ENCODE measurements at places on chromosomes 1 and 21. TPM values are rescaled to one million over a fixed set of nuclear protein-coding genes. Genes with fewer than 3 reads are reported as not detected.
A peak's percentile ranks its signal among the peaks of the same experiment; 100 is the strongest.

DNA sequence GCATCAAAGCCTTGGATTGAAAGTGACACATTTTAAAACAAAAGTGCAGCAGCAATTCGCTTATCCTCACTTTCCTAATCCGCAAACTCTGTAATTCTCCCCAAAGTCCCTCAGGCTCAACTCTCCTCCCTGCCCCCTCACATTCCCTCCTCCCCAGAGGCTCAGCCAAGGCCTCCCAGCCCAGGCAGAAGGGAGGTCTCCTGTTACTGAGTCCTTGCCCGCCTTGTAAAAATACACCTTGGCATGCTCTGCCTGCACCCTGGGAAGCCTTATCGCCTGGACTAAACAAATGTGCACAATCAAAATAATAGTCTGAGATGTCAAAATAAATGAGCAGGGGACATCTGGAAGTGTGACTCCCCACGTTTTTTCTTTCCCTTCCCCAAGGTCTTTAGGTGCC is 109.7 kb downstream of the PLXNA2 start:
- DNase-seq = no peak

DNA sequence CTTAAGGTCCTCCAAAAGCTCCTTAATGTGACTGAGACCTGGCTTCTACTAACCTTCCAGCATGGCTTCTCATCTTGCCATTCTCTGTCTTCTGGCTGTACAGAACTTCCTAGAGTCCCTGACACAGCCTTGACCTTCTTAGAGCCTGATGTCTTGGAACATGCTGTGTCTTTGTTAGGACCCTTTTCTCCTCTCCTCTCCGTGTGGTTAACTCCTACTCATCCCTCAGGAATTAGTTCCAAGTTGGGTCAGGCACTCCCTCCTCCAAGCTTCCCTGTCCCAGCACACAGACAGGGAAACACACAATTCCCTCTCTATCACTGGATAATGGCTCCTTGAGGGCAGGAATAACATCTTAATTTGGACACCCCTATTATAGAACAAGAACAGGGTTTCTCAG is 275.4 kb upstream of the USP24 start:
- DNase-seq = no peak

DNA sequence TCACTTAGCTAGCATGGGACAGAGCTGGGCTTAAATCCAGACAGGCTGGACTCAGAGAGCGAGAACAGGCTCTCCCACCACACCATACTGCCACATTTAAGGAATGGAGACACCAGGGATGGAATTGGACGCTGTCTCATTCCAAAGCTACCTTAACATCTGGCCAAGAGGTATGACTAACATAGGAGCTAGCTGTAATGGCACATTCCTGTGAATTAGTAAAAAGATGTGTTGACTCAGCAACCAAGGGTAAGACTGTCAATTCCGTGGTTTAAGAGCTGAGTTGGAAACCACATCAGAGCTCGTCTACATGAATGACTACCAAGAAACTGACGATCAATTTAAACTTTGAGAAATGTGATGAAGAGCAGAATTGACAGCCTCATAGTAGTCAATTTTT is 8.3 kb upstream of the TNFRSF9 start:
- DNase-seq = peak; percentile 7

DNA sequence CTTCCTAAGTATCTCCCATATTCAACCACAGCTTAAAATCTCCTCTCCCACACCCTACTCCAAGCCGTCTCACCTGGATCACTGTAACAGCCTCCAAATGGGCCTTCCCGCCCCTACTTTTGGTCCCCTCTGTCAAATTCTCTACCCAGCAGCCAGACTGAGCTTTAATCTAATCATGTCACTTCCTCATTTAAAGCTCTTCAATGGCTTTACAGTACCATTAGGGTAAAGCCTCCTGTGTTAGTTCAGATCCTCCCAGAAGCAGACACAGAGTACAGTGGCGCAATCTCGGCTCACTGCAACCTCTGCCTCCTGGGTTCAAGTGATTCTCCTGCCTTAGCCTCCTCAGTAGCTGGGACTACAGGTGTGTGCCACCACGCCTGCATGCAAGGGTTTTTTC is 46.8 kb upstream of the PSEN2 start:
- DNase-seq = no peak

GRCh38 chr1:74856174-74856573 is 123.2 kb downstream of the TYW3 start:
- DNase-seq = no peak

HUNK gene
- total RNA-seq = not detected

DNA sequence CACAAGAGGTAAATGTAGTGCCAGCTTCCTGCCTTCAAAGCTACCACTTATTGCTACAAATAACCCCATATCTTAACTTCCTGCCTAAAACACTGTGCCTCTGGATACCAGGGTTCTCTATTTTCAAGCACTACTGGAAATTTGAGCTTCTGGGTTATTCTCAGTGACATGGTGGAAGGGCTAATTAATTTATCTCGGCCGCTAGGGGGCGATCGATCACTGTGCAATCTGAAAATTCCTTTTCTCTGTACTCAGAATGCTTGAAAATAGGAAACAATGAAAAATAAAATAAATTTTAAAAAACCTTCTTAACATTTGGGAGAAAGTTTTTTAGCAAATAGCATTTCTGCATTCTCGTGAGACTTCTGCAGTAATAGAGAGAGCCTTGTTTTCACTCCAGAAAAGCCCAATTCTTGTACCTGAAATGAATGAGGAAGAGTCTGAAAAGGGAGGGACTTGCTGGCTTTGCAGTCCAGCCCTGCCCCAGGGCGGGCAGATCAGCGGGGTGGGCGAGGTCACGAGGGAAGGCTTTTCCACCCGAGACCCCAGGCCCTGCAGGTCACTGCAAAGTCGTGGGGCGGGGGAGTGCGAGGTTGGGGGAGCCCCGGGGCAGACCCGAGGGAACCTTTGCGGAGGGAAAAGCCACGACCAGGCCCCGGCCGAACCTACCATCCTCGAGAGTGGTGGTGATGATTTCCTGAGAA is 276.7 kb downstream of the PCP4 start:
- DNase-seq = no peak

NPR1 gene
- total RNA-seq = not detected

GRCh38 chr1:233019778-233020325 is 69.4 kb downstream of the NTPCR start:
- no peak for DNase-seq

TCP10L gene
- total RNA-seq = 0.34 TPM

GRCh38 chr1:151292207-151293030 is 10.3 kb downstream of the ZNF687 start:
- no peak for DNase-seq

GRCh38 chr1:93979040-93979717 is 69.9 kb upstream of the GCLM start:
- DNase-seq = no peak

- no peak for DNase-seq
These were observed 14.2 kb downstream of the CLIC4 start for GRCh38 chr1:24759492-24759891.

CA6 gene
- total RNA-seq = not detected

TRAF5 gene
- 23.2 TPM for total RNA-seq

HSPG2 gene
- 11.0 TPM for total RNA-seq

Data from CD4-positive, alpha-beta T cell (primary cell).